ENCODE measurements at places on chromosomes 1 and 21.
A peak's percentile ranks its signal among the peaks of the same experiment; 100 is the strongest.

DNA sequence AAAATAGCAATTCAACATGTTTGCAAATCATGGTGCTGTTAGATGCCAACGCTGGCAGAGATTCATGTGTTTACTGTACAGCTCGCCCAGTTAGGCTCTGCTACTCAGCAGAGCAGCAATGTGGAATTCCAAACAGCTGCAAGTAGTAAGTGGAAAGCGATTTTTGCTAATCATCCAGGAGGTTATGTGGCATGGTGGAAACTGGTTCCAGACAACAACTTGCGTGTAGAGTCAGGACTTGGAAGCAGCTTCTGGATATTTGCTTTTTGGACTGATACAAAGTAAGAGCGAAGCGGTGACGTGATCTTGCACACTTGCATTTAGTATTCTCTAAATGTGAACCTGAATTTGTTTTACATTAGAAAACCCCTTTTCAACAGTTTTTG lies 27.1 kb upstream of the HHAT start:
- DNase-seq: peak; percentile 24

- no peak for DNase-seq
Observed at GRCh38 chr1:41629141-41629540, 144.7 kb upstream of the EDN2 start.

GRCh38 chr1:8687039-8687438 lies 130.4 kb downstream of the RERE start:
- peak; percentile 46 for DNase-seq

DNA sequence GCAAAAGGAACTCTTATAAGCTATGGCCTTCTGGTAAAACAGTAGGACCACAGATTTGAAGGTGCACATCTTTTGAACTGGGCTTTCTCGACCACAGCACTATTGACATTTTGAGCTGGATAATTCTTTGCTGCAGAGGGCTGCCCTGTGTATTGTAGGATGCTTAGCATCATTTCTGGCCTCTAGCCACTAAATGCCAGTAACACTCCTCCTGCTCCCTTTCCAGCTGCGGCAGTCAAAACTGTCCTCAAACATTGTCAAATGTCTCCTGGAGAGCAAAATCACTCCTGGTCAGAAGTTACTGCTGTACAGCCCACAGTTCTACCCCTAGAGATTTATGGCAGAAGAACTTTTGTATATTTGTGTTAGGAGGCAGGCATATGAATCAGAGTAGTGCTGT lies 836.7 kb downstream of the PLA2G4A start:
- DNase-seq: no peak

DNA sequence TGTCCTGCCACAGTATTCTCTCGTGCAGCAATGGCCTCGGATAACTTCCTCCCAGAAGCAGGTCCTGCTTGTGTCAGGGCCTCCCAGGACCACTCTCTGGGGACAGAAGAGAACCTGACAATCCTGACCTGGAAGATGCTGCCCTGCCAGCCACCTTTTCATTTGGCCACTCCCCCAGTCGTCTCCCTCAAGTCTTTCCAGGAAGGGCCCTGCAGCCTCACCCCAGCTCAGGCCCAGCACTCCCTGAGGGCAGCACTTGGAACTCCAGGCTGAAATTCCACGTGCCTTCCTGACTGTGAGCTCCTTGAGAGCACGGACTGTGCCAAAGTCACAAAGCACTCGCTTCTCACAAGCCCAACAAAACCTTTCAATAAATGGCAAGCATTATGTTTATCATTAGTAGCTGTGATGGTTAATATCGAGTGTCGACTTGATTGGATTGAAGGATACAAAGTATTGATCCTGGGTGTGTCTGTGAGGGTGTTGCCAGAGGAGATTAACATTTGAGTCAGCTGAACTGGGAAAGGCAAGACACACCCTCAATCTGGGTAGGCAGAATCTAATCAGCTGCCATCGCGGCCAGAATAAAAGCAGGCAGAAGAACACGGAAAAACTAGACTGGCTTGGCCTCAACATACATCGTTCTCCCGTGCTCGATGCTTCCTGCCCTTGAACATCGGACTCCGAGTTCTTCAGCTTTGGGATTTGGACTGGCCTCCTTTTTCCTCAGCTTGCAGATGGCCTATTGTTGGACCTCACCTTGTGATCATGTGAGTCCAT lies 2.3 kb upstream of the CLEC20A start:
- no peak for DNase-seq

DNA sequence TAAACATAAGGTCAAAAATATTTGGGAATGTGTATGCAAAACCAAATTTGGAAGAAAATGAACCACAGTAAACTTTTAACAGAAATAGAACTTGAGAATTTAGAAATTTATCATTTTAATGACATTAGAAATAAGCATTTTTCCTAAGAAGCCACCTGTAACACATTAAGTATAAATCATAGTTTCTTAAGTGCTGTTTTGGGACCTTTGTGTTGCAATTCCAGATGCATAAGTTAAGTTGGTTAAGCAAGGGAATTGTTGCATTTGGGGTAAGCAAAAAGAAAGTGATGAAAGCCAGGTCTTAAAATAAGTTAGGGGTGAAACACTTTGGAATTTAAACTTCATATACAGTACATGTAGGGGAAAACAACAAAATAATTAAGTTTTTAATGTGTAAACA lies 49.8 kb downstream of the CDKN2C start:
- DNase-seq: no peak

- DNase-seq: no peak
Observed at GRCh38 chr1:216482620-216483019, 59.4 kb upstream of the USH2A start.

DNA sequence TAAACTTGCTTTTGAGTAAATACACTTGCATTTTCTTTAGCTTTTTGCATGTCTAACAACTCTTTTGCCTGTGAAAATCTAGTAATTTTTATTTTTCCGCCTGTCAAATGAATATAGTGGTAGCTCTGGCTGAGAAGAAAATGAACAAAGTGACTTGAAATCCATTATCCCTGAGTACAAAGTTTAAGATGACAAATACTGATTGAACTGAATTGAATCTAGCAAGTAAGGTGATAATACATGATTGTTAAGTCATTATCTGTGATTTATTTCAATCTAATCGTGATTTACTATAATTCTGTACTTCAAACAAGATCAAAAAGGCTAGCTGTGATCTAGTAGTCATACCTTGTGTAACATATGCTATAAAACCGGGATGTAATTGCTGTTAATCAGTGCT lies 42.8 kb downstream of the CHRM3 start:
- DNase-seq: no peak

GRCh38 chr1:32749771-32750170 lies 47.2 kb upstream of the SYNC start:
- DNase-seq: no peak

DNA sequence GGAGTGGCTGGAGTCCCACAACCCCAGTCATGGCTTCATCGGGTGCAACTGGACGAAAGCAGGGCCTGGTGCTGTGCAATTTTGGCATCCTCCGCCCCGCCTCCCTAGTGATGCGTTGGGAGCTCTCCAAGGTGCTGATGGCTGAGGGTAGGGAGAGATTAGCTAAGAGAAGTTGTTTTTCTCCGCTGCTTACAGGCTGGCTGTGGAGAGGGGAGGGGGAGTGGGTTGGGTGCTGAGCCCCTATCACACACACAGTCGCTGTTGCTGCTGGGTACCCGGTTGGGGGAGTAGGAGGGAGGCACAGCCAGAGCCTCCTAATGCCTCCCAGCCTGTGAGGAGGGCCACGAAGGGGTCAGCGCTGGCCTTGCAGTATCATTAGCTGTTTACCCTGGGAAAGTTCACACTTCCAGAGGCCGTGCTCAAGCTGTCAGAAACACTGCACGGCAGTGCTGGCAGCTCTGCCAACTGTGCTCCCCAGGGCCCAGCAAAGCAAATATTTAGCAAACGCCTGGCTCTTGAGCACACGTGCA lies 110.0 kb downstream of the GRIK3 start:
- peak; percentile 0 for DNase-seq

GRCh38 chr1:69290291-69290690 lies 277.4 kb upstream of the LRRC7 start:
- peak; percentile 5 for DNase-seq

DNA sequence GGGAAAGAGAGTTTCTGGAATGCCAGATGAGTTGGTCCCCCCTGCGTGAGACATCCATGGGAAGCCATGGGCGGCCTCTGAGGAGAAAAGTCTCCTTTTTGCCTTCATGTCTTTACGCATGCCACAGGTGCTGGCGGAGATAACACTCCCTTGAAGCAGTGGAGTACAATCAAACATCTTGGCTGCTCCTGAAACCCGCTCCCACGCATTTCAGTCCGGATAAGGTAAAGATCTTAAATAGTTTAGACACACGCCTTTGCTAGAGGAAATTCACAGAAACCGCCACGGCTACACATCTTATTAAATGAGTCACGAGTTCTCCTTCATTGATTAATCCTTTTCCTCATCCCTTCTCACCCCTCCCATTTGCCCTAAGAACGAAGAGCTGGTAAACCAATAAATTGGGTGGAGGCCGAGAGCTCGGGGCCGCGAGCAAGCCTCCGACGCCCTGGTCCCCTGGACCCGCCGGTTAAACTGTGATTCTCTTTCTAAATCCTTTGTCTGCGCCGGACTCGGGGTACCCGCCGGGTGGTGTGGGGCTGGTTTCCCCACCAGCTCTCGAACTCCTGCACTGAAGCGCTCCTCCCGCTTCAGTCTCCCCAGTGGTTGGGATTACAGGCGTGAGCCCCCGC lies 6.6 kb upstream of the ZNF669 start:
- DNase-seq: no peak

DNA sequence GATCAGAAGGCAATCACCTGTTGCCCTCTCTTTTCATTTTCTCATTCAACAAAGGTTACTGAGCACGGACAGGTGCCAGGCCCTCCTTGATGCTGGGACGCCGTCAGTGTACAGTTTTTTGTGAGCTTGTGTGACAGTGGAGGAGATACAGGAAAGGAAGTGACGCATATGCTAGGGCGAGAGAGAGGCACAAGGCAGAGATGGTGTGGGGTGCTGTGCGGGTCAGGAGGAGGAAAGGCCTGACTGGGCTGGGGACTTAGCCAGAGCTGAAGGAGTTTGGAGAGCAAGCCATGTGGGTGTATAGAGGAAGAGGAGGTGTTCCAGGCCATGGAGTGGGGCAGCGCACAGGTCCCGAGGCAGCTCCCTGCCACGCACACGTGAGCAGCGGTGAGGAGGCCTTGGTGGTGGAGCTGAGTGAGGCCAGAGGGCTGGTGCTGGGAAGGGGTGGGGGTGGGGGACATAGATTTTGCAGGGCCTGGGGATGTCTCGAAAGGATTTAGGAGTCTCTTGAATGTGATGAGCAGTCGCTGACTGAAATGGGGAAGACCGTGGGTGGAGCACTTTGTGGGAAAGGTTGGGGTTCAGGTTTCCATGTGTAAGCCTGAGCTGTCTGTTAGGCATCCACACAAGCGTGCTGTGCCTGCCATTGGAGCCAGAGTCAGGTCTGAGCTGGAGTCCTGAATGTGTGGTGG lies 46.0 kb downstream of the TRAPPC10 start:
- DNase-seq: no peak

- peak; percentile 58 for DNase-seq
Observed at GRCh38 chr1:170765712-170766330, 101.9 kb downstream of the PRRX1 start.

- peak; percentile 37 for DNase-seq
Observed at GRCh38 chr1:225602590-225603206, 50.2 kb downstream of the ENAH start.

DNA sequence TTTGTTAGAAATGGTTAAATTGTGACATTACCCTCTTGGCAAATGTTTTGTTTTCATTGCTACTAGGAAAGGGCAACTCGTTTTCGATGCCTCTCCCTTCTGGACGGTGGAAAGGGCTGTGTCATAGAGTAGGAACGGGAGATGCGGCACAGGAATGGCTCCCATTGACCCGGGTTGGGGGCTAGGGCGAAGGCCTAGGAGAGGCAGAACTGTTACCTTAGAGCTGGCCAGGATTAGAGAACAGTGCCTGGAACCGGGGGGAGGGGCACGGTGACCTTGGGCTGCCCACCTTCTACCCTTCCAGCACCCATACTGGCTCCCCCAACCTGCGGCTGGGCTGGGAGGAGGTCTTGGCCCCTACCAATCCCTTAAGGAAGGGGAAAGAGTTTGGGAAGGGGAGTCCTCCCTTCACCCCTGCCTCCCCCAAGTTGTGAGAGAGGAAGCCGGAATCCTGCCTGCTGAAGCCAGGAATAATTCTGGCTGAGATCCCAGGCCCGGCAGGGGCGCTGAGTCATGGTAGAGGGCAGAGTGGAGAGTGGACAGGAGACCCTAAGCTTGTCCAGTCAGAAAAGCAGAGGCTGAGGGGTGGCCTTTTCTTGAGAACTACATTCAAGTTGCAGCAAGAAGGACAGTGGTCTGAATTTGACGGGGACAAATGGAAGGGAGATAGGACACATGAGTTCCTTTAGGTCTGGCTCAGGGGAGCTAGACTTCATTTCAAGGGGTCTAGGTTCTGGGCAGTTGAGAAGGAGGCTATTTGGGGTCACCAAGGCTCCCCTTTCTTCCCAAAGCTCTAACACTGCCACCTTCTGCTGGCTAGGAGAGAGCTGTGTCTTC lies 8.2 kb downstream of the LMNA start:
- DNase-seq: peak; percentile 98

GRCh38 chr21:29190923-29191331 lies 60.5 kb downstream of the MAP3K7CL start:
- peak; percentile 52 for DNase-seq

DNA sequence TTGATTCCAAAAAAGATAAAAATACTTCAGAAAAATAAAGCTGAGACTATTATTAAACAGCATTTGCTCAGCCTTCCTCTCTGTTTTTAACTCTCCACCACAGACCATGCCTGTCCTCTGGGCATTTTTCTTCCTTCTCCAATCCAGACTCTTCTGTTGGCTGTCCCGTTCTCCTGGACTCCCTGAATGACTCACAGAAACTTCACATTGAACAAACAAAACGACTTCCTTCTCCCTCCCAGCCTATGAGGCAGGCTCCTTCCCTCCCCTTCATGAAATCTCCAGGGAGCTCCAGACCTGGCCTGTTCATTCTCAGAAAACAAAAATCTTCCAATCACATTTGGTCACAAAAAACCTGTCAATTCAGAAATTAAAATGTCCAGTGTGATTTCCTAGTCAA lies 421.3 kb downstream of the NPHP4 start:
- no peak for DNase-seq

DNA sequence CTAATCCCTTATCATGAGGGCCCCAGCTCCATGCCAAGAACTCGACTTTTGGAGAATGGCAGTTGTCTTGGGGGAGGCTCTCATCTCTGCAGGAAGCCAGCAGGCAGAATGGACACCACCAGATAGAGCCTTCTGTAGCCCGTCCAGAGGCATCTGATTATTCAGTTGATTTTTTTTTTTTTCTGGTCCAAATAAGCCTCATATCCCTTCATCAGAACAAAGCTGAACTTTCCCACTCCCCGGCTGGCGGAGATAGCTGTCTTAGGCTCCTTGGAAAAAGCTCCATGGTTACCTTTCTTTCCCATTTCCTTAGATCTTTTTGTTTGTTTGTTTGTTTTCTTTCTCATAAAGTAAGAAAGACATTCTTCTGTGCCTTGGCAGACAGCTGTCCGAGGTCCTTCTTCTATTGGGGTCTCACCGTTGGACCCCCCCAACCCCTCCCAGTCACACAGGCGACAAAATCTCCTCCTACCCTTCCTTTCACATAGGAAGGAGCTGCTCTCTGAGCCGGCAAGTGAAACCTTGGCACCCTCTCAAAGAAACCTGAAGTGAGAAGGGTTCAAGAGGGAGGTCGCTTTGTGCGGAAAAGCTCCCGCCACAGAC lies 278.5 kb downstream of the RPS6KC1 start:
- DNase-seq: no peak

GRCh38 chr1:212864201-212864600 lies 6.1 kb downstream of the FLVCR1 start:
- DNase-seq: no peak

Data from astrocyte of the spinal cord (primary cell).